Fibroblast of villous mesenchyme (primary cell): ENCODE measurements at places on chromosomes 4 and X. TPM values are rescaled to one million over a fixed set of nuclear protein-coding genes. Genes with fewer than 3 reads are reported as not detected.
A peak's percentile ranks its signal among the peaks of the same experiment; 100 is the strongest.

Gene DCAF4L1
- under 0.01 TPM in 2 replicates for total RNA-seq

Gene ZNF275
- 12.9 and 13.4 TPM in 2 replicates for total RNA-seq

Gene DUSP9
- under 0.01 TPM in 1 of 2 replicates, not detected in the other for total RNA-seq

Gene ZNF732
- 0.43 and 0.64 TPM in 2 replicates for total RNA-seq

DNA sequence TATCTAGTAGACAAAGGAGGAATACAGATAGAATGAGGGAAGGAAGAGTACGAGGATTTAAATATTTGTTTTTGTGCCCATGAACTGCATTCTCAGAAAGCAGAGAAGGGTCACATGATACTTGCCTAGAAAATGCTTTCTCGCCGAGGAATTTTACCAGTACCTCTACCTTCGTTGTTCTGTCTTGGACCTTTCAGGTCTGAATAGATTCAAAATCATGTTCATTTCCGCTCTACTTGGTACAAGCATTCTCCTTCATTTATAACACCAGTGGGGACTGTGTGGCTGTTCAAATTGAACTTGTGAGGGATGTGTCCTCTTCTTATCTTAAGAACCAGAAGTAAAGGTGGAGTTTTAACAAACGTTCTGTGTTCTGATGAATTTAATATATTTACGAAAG, 1.9 kb downstream of the USP38 start:
- peak; percentile 36 for DNase-seq

DNA sequence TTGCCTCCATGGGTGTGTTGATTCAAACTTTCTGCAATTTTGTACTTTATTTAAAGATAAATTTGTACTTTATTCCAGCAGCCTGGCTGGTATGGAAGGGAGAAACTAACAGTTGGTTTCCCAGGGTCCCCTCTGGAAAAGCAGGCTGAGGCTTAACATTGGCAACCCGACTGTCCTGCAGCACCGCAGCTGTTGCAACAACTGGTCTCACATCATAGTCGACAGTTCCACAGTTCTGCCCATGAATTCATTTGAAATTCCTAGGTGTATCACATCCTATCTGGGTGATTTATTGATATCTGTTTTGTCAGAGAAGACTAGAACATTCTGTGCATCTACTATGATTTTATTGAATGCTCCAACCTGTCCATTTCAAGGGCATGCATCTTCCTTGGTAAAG, 98.8 kb upstream of the GATB start:
- DNase-seq = no peak

DNA sequence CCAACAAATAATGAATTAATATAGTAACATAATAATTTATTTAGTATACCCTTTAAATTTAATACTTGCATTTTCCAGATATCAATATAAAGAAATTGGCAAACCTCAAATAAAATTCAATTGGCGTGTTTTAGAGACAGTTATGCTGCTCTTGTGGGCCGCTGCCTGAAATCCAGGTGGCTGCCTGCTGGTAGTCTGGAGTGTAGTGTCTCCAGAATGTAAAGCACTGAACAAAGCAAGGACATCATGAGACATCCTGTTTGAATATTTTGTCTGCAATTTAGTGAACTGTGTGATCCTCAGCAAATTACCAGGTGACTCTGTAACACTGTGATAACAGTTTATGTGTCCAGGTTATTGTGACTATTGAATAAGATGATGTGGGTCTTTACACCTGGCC, 29.9 kb downstream of the ZFP42 start:
- DNase-seq = no peak
